Left cardiac atrium (tissue), 4 donors: ENCODE measurements at places on chromosomes 7 and 10. TPM values are rescaled to one million over a fixed set of nuclear protein-coding genes. Genes with fewer than 3 reads are reported as not detected.

The OGDH gene
- total RNA-seq, result 358 TPM

The CRYGN gene
- 0.53 TPM for total RNA-seq

The OPN1SW gene
- not detected for total RNA-seq

The TFAM gene
- total RNA-seq, result 32.6 TPM

The PON1 gene
- total RNA-seq, result not detected

The NPC1L1 gene
- 0.09 TPM for total RNA-seq
